ENCODE measurements at places on chromosomes 13 and 19. TPM values are rescaled to one million over a fixed set of nuclear protein-coding genes. Genes with fewer than 3 reads are reported as not detected.

The ITPKC gene
- total RNA-seq: 12.4 TPM

The ZNF614 gene
- 6.8 TPM for total RNA-seq

The MPND gene
- total RNA-seq: 21.1 TPM

The ZNF765 gene
- total RNA-seq: 5.9 TPM

The KIR2DL1 gene
- not detected for total RNA-seq

The NAPSA gene
- 0.97 TPM for total RNA-seq

The GARIN5A gene
- 1.4 TPM for total RNA-seq

The UQCR11 gene
- 933 TPM for total RNA-seq

The SYNGR4 gene
- total RNA-seq: not detected

DNA sequence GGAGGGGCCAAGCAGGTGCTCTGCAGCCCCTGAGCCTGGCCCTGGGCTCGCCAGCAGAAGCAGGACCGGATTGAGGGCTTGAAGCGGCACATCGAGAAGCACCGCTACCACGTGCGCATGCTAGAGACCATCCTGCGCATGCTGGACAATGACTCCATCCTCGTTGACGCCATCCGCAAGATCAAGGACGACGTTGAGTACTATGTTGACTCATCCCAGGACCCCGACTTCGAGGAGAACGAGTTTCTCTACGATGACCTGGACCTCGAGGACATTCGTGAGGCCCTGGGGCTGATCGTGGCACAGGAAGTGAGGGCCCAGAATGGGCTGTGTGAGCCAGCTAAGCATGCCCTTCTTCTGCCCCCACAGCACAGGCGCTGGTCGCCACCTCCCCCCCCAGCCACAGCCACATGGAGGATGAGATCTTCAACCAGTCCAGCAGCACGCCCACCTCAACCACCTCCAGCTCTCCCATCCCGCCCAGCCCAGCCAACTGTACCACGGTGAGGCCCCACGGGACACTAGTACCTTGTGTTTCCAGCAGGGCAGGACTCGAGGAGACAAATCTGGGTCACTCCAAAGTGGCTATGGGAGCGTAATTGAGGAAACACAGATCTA, 8.1 kb downstream of the CNOT3 start:
- no peak for DNase-seq

- no peak for DNase-seq
Observed at GRCh38 chr13:83162493-83162892, 719.8 kb downstream of the SLITRK1 start.

DNA sequence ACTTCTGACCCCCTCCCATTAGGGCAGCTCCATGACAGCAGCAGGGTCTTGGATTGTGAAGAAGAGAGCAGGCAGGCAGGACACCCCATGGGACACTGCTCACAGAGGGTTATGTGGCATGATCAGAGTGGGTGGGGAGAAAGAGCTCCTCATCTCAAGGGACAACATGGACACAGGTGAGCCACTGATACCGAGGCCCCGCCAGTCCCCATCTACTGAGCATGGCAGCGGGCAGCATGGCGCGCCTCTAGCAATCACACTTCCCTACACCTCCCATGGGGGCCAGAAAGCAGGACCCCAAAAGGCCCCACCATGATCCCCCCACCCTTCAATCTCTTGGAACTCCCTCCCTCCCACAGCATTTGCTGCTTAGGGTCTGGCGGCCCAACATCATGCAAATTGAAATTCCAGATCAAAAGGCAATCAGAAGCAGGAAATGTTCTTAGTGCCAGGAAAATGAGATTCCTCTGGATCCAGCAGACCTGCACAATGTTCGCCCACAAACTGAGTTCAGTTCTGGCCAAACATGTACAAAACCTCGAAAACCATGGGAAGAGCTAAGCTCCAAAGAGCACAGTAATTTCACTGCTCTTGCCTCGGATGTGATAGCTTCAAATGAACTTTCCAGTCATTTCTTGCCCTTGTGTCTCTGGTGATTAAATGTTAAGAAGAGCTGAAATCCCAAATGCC, 14.8 kb downstream of the DOCK9 start:
- DNase-seq: no peak

GRCh38 chr19:3285647-3286176, 61.3 kb downstream of the CELF5 start:
- no peak for DNase-seq

GRCh38 chr19:964761-965694, 19.1 kb upstream of the WDR18 start:
- no peak for DNase-seq
